ENCODE measurements at places on chromosomes 2 and 18.
A peak's percentile ranks its signal among the peaks of the same experiment; 100 is the strongest.

DNA sequence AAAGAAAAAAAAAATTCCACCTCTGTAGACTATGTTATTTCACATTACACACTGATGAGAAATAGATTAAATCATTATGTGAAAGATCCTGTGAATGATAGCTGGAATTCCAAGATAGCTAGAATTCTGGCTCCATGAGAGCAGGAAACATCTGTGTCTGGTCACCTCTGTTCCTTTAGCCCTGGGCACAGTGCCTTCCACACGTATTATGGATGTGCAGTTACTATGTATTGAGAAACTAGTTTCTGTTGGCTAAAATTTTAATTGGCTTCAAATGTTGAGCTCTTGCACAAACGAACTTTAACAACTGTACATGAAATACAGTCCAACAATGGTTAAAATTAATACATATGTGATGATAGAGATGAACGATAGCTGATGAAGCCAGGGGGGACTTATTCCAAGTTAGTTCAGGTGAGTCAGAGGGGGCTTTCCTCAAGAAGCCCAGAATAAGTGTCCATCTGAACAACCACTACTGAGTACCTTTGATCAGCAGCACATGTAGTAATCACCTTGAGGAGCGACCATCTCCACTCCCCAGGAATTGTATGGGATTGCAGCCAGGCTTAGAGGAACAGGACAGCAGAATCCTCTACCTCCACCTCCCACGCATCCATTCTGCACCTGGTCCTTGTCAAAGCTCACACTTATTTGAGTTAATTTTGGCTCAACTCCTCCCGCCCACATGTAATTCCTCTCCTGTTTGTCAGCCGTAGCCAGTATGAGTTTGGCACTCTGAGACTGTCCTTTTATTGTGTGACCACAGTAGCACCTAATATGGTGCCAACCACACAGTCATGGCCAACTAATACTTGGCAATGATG lies 68.6 kb downstream of the NABP1 start:
- no peak for DNase-seq

DNA sequence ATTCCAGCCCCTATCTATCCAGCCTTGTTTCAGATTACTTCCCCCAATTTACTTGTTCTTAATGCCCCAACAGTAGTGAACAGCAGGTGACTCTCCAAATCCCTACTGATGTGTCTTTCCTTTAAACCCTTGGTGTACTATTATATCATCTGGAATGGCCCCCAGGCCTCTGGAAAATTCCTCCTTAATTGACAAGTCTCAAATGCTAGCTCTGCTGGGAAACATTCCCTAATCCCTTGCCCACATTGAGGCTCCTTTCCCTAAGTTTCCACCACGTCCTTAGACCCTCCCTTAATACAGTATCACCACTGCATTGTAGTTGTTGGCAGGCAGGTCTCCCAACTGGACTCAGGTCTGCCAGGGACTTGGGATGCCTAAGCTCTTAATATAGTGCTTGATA lies 41.0 kb downstream of the MYO3B start:
- DNase-seq = no peak

DNA sequence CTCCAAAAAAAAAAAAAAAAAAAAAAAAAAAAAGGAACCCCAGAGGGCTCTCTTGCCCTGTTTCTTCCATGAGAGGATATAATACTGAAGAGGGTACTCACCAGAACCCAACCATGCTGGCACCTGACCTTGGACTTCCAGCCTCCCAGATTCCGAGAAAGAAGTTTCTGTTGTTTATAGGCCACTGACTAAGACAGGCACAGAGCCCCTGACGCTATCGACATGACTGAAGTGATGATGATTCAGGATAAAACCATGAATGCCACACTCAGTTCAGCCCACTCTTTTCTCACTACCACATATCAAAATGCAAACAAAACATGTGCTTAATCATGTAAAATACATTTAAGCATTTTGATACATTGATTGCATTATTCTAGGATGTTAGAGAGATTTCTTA lies 66.1 kb upstream of the CDCA7 start:
- DNase-seq = no peak

DNA sequence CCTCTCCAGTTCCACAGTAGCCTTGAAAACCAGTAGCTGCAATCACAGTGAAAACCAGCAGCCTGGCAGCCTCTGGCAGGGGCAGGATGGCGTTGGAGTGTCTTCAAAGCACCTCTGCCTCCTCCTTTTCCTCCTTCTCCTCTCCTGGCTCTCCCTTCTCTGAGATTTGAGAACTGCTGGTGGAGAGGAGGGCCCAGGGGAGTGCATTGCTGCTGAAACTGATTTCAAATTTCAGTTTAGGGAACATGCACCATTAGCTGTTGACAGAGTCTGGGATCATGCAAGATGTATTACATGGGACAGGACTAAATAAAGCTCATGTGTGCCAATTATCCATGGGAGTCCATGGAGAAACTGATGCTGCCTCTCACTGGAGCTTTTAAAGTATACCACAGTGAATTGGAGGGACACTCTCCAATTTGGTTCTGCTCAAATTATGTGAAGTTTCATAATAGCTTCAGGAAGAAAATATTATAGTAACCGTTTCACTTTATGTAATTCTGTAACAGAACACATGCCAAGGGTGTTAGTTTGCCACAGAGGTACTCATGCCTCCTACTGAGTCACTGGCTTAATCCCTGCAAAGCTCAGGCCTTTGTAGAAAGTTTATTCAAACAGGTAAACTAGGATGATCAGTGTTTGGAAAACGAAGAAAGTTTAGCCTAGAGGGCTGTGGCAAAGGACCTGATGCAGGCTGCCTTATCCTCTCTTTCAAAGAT lies 146.1 kb downstream of the PRPF40A start:
- no peak for DNase-seq

GRCh38 chr18:59837586-59837985 lies 62.2 kb upstream of the PMAIP1 start:
- peak; percentile 77 for DNase-seq
